CD4-positive, alpha-beta T cell treated with Interleukin-12 subunit alpha and Interleukin-12 subunit beta, for 1 hour (primary cell): ENCODE measurements at places on chromosomes 4 and X.
A peak's percentile ranks its signal among the peaks of the same experiment; 100 is the strongest.

- DNase-seq: no peak
Observed at GRCh38 chr4:44231006-44231405, 217.6 kb downstream of the KCTD8 start.

GRCh38 chr4:56619160-56619559, 61.9 kb downstream of the HOPX start:
- no peak for DNase-seq

- DNase-seq: no peak
Observed at GRCh38 chr4:47831026-47831679, 6.7 kb downstream of the CORIN start.

DNA sequence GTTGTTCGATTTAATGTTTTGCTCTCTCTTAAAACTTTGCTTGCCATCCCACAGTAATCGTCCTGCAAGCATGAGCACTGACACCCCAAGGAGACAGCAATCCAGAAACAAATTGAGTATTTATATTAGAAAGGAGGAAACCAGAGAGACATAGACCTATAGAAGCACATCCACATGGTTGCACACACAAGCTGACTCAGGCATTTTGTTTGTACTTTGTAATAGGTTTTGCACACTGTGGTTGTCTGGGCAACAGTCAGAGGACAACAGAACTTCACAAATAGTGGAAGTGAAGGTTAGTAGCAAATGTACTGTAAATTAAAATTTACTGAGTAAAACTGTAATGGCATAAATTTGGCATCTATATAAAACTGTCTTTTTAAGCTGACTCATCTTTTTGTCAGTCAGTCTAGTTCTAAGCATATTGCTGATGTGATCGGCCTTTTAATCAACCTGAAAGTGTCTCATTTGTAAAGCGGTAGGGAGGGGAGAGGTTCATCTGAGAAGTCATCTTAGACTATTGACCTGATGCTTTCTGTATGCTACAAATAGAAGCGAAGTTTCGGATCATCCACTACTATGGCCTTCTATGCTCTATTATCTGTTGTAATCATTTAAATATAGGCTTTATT, 1624.7 kb downstream of the ARAP2 start:
- no peak for DNase-seq

DNA sequence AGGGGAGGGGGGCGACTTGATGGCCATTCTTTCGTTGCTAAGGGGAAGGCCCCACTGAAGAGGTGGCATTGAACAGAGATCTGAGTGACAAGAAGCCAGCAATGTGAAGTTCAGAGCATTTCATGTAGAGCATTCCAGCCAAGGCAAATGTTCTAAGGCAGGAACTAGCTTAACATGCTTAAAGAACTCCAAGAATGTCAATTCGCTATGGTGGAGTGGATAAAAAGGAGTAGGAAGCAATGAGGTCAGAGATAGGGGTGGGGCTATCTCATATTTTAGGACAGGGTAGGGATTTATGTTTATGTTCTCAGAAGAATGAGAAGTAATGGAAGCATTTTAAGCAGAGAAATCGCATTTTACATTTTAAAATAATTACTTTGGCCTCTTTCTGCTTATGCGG, 130.9 kb downstream of the TTC29 start:
- no peak for DNase-seq

GRCh38 chrX:65821721-65822496, 154.5 kb downstream of the MSN start:
- DNase-seq: peak; percentile 39

- no peak for DNase-seq
Observed at GRCh38 chr4:39278476-39278875, 87.7 kb downstream of the RFC1 start.

DNA sequence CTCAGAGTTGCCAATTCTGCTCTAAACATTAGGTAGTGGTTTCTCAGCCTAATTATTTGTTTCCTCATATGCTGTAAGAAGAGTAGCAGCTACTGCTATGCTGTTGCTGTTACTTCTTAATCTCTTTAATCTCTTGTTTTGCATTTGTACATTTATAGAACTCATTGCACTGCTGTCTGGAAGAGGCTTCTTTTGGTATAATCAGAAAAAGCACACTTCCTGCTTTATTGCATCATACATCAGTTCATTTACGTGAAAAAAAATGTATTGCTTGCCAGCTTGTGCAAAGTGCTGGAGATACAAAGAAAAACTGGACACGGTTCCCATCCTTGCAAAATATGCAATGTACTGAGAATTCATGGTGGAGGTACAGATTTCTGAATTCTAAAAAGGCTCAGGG, 332.0 kb downstream of the GRXCR1 start:
- DNase-seq: no peak

DNA sequence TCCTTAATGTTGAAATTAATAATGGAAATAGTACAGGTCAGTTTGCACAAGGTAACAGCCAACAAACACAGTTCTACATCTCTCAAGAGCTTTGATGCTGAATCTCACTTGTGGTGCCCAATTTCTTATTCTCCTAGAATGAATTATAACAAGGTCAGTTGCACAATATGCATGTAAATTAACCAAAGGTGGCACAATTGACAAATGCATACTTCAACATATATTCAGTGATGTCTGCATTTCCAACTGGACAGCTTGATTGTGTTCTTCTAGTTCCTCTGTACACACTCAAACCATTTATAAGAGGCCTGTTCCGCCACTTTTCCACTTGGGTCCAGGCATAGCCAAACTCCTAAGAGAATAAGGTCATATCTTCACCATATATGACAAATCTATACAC, 210.3 kb upstream of the EPHA5 start:
- no peak for DNase-seq

GRCh38 chrX:72130156-72130761, 1.5 kb downstream of the RTL5 start:
- no peak for DNase-seq

DNA sequence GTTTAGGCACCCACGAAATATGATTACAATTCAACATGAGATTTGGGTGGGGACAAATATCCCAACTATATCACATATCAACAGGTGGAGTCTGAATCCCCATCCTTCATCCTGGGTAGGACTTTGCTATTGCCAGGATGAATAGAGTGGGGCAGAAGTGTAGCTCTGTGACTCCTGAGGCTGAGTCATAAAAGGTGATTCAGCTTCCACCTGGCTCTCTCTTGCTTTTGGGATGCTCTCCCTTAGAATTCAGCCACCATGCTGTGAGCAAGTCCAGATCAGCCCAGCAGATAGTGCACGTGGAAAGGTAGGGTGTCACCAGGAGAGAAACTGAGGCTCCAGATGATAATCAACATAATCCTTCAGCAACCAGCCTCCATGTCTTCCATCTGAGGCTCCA, 193.8 kb upstream of the BCOR start:
- no peak for DNase-seq

DNA sequence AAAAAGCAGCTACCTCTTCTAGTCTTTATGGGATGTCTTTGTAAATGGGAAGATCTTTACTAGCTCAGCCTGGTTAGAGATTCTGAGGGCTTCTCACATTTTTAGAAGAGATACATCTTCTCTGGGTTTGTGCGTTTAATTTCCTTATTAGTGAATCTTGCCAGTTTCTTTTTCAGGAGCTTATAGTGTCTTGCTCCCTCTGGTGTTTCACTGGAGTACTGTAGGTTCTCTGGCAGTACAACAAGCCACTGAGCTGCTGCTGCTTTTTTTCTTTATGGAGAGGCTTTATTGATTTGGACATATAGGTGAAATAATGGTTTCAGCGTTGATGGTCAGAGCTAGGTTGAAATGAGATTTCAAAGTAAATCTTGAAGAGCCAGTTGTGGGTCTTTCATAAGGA, 82.9 kb downstream of the LAS1L start:
- peak; percentile 16 for DNase-seq

- DNase-seq: no peak
Observed at GRCh38 chr4:174520660-174521059, 1.6 kb downstream of the HPGD start.

DNA sequence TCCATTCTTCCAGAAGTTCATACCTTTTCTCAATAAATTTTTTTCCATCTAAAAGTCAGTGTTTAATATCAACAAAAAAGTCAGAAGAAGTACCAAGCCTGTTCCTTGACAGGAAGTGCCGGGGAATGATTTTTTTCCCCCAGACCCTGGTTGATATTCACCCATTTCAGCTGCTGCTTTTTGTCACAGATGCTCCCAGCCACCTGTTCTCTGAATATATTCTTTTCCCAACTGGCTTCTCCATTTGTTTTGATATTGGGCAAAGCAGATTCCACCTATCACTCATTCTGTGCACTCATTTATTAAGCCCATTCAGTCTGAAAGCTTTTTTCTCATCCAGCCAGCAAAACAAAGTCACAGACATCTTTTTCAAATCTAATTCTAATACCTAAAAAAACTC, 139.9 kb downstream of the FRMPD4 start:
- DNase-seq: no peak

GRCh38 chrX:40097141-40097503, 636 bp downstream of the BCOR start:
- no peak for DNase-seq

DNA sequence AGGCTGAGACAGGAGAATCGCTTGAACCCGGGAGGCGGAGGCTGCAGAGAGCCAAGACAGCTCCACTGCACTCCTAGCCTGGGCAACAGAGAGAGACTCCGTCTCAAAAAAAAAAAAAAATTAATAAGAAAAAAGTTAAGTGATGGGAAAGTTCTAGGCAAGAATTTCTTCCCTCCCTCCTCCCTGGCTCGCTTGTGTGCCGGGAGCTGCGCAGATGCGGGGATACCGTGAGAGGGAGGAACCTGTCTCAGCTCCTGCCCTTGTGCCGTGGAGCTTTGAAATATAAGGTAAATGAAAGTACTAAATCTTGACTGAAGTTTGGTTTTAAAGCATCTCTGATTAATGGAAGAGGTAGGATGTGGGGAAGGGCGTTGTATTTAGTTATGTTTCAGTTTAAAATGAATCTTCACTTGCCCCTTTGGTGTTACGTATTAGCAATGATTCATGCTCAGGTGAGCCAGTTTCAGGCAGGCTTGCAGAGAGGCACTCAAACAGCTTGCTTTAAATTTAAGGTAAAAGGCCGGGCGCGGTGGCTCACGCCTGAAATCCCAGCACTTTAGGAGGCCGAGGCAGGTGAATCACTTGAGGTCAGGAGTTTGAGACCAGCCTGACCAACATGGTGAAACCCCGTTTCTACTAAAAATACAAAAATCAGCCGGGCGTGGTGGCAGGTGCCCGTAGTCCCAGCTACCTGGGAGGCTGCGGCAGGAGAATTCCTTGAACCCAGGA, 1.4 kb upstream of the UFSP2 start:
- DNase-seq: no peak

DNA sequence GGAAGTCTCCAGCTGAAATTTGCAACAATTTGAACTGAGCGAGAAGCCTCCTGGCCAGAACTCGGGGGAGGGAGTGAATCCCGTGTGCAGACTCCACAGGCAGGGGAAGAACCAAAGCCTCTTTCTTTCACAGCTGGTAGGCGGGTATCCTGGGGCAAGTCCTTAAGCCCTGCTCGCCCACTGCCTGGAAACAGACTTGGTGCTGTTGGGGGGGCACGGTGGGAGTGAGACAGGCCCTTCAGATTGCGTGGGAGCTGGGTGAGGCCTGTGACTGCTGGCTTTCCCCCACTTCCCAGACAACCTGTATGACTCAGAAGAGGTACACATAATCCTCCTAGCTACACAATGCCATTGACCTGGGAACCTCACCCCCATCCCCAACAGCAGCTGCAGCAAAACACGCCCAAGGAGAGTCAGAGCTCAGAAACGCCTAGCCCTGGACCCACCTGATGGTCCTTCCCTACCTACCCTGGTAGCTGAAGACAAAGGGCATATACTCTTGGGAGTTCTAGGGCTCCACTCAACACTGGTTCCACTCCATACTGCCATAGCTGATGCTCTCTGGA, 22.4 kb upstream of the RLIM start:
- DNase-seq: no peak

- DNase-seq: no peak
Observed at GRCh38 chr4:181477591-181477990, 765.6 kb upstream of the TENM3 start.

- DNase-seq: no peak
Observed at GRCh38 chr4:26583538-26583864, 383 bp upstream of the TBC1D19 start.

DNA sequence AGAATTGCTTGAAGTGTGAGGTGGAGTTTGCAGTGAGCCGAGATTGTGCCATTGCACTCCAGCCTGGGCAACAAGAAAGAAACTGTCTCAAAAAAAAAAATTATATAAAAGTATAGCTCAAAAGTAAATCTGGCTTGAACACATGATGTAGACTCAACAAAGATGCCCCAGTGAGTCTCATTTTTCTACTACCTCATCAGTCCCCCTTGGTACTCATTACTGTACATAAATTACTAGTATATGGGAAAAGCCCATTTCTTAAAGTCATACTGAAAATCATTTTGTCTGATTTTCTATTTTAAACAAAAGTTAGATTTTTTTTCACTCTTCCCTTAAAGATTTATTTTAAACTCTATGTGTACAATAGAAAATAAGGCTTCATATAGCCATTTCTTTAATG, 39.2 kb downstream of the FAM241A start:
- DNase-seq: no peak

DNA sequence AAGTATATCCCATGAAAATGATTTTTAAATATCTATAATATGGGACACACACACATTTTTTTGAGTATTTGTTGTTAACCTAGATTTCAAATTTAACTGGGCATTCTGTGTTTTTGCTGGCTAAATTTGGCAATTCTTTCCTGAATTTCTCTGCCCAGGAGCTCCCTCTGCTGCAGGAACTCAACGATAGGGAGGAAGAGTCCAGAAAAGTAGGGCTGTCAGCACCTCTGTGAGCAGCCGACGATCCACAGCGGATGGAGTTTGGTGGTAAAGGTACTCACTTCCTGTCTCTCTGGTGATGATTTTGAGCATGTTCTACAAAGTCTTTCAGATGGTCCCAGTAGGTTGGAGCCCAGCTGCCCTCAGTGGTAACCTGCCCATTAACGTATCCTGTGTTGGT, 23.1 kb upstream of the TMEM184C start:
- no peak for DNase-seq

- no peak for DNase-seq
Observed at GRCh38 chr4:4946416-4946815, 72.8 kb downstream of the CYTL1 start.

DNA sequence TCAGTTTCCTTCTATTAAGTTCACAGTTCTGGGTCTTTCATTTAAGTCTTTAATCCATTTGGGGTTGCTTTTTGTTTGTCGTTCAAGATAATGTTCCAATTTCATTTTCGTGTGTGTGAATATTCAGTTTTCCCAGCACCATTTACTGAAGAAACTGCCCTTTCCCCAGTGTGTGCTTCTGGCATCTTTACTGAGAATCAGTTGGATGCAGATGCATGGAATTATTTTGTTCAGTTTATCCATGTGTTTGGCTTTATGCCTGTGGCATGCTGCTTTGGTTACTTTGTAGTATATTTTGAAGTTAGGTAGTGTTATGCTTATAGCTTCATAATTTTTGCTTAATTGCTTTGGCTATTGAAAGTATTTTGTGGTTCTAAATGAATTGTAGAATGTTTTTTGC, 163.8 kb upstream of the HDX start:
- no peak for DNase-seq

- peak; percentile 42 for DNase-seq
Observed at GRCh38 chr4:169485791-169486742, 126.3 kb downstream of the NEK1 start.

DNA sequence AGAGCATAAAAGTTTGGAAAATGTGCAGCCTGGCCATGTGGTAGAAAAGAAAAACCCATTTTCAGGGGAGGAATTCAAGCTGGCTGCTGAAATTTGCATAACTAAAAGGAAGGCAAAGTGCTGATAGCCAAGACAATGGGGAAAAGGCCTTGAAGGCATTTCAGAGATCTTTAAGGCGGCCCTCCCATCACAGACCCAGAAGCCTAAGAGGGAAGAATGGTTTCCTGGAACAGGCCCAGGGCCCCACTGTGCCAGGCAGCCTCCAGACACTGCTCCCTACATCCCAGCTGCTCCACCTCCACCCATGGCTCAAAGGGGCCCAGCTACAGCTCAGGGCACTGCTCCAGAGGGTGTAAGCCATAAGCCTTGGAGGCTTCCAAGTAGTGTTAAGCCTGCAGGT, 158.0 kb upstream of the PRDX4 start:
- DNase-seq: no peak
